ENCODE measurements at places on chromosomes 12 and 14.
A peak's percentile ranks its signal among the peaks of the same experiment; 100 is the strongest.

DNA sequence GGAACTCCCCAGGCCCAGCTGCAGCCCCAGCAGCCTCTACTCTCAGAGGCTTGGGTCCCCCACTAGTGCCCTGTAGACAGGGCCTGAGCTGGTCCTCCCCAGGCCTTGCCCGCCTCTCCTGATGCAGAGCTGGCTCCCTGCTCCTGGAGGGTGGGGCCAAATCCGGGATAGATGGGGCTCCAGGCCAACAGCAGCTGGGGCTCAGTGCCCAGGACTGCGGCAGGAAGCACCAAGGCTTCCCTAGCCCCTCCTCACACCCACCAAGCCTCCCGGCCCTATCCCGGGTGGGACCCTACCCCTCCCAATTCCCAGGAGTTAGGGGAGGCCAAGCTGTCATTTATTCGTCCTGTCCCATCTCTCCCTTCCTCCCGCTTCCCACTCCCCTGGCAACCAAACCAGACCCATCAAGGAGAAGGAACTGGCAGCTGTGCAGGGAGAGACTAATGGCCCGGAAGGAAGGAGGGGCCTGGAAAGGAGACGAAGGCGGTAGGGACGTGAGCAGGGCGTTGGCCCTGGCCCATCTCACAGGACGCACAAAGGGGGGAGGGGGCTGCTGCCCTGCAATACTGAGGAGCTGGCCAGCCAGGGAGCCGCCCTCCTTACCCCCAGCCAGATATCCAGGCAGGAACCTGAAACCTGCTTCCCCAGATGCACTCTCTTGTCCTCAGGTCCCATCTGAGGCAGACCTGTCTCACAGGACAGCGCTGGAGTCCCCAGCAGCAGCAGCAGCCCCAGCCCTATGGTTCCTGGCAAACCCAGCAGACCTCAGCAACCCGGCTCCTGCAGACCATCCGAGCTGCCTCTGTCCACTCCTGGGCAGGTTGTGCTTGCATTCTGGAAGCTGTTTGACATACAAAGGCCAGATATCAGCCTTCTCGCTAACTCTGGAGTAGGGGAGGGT lies 1.6 kb upstream of the PRPH start:
- DNase-seq, result no peak

DNA sequence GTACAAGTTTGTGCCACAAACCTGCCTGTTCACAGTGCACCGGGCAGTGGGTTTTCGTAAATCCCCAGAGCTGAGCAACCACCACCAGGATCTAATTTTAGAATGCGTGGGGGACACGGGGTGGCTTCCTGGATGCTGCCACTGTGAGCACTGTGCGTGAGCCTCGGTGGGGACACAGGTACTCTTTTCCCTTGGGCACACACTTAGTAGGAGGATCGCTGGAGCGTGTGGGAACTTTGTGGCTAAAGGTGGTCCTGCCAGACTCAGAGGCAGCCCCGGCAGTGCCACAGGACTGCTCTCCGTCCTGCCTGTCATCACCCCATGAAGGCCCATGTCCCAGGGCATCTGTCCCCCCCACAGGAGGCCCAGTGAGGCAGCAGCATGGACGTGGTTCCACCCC lies 21.1 kb downstream of the BTBD6 start:
- no peak for DNase-seq

DNA sequence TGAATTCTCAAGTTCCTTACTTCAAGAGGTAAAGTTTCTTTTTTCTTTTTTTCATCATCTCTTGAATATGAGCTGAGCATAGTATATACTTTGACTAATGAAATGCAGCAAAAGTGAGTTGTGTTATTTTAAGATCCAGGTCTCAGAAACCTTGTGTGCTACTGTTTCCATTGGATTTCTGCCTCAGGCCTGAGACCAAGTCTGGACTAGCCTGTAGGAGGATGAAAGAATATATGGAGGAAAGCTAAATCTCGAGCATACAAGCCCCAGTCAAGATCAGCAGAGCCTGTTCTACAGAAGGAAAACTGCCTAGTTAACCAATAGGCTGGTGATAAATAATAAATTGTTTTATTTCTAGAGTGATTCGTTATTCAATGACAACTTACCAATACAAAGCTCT lies 652.5 kb downstream of the C12orf50 start:
- DNase-seq, result no peak

- DNase-seq, result no peak
These were observed 2.1 kb upstream of the FOXG1 start for GRCh38 chr14:28764257-28765160.

- no peak for DNase-seq
These were observed 253.7 kb downstream of the SLC6A15 start for GRCh38 chr12:84658877-84659276.

GRCh38 chr14:93126111-93126510 lies 10.4 kb upstream of the ITPK1 start:
- no peak for DNase-seq

DNA sequence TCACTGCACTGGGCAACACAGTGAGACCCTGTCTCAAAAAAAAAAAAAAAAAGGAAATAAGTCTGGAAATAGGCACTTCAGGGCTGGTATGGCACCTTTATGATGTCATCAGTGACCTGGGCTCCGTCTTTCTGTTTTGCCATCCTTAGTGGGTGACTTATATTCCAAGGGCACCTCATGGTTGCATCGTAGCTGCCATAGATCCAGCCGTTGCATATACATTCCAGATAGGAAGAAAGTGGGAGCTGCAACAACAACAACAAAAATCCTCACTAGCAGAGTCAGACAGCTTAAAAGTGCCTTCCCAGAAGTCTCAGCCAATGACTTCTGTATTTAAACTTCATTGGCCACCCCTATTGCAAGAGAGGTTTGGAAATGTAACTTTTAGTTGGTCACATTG lies 26.4 kb downstream of the MYL2 start:
- no peak for DNase-seq

DNA sequence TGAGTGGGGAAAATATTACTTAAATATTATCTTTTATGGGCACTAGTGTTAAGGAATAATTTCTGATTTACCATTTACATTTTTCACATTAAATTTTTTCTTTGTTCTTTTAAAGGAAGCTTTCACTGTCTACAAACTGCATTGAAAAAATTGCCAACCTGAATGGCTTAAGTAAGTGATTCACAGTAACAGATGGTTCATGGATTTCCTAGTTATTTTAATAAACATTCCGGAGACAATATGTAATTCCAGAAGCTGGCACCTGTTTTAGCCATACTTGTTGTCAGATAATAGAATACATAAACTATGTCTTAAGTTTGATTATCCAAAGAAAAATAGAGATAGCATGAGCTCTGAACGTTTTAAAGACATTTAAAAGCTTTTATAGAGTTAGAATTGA lies 17.1 kb downstream of the DNAL1 start:
- DNase-seq, result no peak

- DNase-seq, result no peak
These were observed 113.4 kb upstream of the DYRK2 start for GRCh38 chr12:67535176-67535575.

DNA sequence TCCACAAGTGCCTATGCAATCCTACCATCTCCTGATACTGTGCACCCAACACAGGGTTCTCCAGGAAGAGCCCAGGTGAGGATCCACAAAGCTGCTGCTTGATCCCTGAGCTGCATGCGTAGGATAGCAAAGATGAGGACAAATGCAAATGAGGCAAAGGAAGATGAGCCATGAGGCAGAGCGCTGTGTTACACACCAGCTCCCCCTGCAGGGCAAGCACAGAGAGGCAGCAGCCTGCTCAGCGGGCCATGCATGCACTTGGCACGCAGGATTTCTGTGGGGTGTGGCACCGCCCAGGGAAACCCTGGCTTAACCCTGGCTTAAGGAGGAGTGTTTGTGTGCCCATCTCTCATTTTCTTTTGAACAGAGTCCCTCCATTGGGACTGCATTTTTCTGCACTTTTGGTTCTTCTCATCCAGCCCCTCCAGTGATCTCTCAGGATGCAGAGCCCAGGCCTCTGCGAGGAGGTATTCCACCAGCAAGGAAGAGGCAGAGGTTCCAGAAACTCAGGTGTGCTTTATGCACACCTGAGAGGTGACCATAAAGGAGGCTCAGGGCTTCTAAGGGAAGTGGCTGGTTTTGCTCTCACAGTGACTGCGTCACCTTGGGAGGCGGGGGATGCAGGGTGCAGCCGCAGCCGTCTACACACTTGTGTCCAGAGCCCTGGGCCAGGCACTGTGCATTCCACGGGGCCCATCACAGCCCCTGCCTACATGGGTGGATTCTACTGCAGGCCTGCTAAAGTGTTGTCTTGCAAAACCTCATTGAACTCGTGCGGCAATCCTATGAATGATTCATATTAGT lies 973.3 kb upstream of the TMEM132C start:
- DNase-seq, result peak; percentile 16

- no peak for DNase-seq
These were observed 75.3 kb upstream of the SYT10 start for GRCh38 chr12:33514893-33515292.

GRCh38 chr12:119989731-119990381 lies 820 bp downstream of the BICDL1 start:
- DNase-seq, result no peak

DNA sequence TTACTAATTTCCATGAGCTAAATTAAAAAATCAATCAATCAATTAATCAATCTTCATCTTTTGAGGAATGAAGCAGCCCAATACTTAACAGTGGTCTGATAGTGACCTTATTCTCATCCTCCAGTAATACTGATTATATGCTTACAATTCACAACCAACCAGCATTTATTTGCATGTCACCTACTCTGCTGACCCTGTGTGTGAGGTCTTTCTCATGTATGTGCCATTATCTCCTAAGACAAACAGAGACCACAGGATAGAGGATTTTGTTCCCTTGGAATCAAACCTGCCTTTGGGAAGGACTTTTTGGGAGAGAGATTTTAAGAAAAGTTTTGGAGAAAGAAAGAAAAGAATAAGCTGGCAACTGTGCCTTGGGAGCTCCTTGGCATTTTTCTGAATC lies 197.2 kb downstream of the NRXN3 start:
- DNase-seq, result no peak

GRCh38 chr14:23168246-23168645 lies 15.2 kb downstream of the SLC7A8 start:
- DNase-seq, result no peak

GRCh38 chr14:104321802-104322130 lies 183.4 kb downstream of the KIF26A start:
- DNase-seq, result no peak

GRCh38 chr14:99240627-99241324 lies 31.2 kb downstream of the BCL11B start:
- no peak for DNase-seq

DNA sequence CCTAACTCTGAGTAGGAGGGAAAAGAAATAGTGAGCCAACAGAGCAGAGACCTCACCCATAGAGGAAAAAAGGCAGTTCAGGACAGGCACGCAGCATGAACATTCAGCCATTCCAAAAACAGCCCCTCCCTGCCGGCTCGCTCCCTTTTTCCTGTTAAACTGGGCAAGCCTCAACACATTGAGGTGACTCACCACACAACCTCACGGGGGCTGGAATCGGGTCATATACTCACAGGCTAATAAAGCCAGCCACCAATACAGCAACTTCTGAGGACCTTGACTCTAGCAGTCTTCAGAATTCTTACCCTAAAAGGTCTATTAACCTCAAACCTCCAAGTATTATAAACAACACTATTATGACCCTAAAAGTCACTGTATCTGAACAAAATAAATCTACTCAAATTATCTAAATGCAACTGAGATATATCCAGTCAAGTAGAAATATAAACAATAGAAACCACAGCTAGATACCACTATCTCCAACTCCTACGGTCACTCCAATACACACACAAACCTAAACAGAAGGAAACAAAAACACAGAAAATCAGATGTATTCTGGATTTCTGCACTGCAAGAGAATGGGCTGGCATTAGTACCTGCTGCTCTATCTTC lies 6.3 kb downstream of the YBX3 start:
- no peak for DNase-seq

- DNase-seq, result no peak
These were observed 63.2 kb downstream of the ZNF664 start for GRCh38 chr12:124036171-124036598.

DNA sequence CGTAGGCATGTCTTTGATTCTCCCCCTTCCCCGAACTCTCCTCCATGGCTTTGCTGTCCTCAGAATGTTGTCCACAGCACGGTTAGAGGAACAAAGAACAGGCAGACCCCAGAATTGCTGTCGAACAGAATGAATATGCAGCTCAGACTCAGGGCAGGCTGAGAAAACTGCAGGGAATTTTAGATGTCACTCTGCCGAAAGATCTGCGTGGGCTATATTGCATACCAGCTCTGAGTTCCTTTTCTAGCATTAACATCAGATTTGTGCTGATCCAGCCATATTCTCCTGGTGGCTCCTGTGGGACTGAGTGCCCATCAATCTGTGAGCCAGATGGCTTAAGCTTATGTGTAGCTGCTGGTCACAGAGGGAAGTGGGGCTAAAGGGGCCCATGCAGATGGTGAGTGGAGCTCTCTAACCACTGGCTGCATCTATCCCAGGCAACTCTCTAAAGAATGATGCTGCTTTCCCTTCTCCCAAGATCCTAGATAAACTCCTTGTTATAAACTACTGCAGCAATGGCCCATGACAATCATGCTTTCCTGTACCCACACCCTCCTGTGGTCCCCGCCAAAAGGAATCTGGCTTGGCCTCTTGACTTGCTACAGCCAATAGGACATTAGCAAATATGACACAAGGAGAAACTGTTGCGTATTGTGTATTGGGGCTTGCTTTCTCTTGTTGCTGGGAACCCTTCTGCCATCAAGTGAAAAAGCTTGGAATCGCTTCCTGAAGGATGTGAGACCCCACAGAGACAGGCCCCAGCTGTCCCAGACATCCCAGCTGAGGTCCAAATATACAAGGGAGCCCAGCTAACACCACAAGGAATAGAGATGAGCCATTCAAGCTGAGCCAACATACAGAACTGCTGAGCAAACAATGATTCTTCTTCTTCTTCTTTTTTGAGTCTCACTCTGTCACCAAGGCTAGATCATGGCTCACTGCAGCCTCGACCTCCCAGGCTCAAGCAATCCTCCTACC lies 101.3 kb downstream of the FOXN3 start:
- no peak for DNase-seq

Measured in stimulated activated CD4-positive, alpha-beta T cell treated with anti-CD3 and anti-CD28 coated beads, Interleukin-1b, Interleukin-23, amount 100 ng/mL, for 1 hour (primary cell).